ENCODE measurements at places on chromosomes 7 and 10.

GRCh38 chr10:44951576-44952226, 7.9 kb upstream of the RASSF4 start:
- DNase-seq, result no peak

GRCh38 chr7:91235211-91235832, 28.9 kb upstream of the FZD1 start:
- no peak for DNase-seq

DNA sequence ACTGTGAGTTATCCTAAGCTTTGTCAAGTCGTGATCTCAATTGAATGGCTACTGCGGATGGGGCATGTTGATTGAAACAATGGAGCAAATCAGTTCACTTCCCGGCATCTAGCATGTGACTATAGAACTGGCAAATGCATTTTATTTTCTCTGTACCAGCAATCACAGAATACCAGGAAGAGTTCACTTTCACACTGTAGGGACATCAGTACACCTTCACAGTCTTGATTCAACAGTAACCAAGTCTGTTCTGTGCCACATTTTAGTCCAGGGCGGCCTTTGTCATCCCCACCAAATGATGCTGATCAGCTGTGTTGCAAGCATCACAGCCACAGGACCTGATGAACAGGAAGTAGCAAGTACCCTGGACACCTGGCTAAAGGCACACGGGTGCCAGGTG, 32.1 kb upstream of the JAKMIP3 start:
- DNase-seq, result no peak

GRCh38 chr10:61248013-61248412, 205.2 kb downstream of the TMEM26 start:
- DNase-seq, result no peak

DNA sequence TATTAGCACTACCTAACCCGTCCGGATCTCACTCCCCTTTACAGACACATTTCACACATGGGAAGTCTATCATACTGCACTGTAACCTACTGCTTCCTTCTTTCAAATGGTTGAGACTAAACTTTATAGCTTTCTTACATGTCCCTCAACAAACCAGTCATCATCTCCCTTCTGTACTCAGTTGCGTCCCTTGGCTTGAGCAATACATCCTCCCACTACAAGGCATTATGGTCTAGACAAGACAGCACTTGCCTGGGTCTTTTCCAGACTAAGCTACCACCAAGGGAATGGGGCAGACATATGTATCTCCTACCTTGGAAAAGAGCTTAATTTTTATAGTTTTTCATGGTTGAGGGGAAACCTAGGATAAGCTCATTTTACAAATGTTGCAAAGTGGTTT, 575.2 kb downstream of the KCNMA1 start:
- DNase-seq, result no peak

DNA sequence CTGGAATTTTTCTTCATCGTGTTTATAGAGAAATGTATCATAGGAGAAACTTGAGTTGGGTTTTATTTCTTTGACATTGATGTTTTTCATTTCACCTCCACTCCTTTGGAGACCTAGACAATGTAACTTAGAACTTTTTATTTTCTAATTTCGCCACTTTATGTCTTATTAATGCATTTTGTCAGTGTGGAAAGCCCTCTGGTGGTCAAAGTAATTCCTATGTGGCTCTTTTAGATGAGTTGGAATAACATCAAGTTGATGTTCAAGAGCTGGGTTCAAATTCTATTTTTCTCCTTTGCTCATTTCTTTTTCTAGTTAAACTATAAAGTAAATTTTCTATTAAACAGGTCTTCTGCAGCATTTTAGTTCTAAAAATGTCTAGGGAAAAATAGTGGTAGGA, 478.6 kb downstream of the LRMDA start:
- no peak for DNase-seq

DNA sequence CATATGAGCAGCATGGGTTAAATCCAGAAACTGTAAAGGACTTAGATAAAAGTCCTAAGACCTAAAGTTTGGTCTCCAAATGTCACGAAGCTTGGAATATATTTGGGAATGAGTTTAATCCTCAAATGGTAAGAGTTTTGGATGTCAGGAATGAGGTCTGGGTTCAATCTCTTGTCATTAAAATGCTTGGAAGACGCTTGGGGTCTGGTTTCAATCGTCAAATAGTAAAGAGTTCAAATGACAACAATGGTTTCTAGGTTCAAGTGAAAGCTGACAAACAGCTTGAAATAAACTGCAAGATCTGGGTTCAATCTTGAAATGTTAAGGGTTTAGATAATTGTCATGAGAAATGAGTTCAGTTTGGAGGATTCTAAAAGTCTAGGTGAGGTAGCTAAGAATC, 385.5 kb upstream of the HPS1 start:
- DNase-seq, result no peak

GRCh38 chr7:69748530-69748929, 150.3 kb downstream of the AUTS2 start:
- no peak for DNase-seq

DNA sequence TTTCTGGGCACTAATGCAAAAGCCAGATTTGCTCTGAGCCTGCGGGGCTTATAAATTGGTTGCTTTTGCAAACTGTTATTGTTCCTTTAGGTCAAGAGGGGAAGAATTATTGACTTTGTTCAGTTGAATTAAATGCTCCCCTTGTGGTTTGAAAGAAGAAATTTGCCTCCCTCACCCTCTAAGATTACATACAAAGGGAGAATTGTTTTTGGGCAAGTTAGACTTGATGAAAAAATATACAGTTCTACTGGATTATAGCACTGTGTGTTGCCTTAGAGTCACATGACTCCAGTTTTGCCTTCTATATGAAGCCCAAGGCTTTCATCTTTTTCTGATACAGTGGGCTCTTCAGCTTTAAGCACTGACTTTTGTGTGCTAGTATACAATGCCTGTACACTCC, 1265.8 kb upstream of the LRRTM3 start:
- no peak for DNase-seq

- DNase-seq, result no peak
These were observed 6.1 kb upstream of the STAM start for GRCh38 chr10:17637869-17638268.

DNA sequence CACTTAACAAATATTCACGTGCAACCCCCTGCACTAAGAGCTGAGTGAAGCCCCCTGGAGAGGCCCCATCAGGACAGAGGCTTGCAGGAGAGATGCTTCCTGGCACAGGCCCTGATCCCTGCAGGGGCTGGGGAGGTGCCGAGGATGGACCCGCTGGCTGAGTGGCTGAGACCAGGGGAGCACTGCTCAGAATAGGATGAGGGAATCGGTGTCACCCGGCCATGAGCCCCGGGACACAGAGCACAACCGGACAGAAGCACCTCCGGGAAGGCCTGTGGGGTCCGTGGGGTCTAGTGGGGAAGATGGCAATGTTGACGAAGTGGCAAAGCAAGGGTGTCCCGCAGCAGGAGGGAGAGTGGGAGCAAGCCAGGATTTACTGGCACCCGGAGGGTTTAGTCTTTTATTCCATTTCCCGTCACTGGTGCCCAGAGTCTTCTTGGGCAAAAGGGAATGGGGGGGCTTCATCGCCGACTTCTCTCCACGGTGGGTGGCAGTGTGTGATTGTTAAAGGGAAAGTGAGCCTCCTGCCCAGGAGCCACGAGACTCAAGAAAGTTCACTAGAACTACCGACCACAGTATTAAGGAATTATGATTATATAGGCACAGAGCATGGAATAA, 140.7 kb downstream of the ADARB2 start:
- no peak for DNase-seq

DNA sequence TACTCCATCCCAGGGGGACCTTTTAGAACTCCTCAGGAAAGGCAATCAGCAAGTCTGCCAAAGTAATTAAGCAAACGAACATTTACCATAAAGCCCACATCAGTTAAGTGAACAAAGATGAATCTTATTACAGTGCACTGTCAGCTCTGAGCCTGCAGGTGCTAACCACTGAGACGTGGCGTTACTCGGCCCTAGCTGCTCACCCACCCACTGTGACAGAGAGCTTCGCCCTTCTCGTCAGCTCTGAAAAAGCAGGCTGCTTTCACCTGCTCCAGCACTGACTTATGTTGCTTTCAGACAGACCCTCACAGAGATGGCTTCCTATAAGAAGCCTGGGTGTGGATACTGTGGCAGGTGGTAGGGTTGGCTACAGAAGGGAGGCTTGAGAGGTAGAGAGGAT, 57.7 kb upstream of the KCNIP2 start:
- DNase-seq, result peak; percentile 13

DNA sequence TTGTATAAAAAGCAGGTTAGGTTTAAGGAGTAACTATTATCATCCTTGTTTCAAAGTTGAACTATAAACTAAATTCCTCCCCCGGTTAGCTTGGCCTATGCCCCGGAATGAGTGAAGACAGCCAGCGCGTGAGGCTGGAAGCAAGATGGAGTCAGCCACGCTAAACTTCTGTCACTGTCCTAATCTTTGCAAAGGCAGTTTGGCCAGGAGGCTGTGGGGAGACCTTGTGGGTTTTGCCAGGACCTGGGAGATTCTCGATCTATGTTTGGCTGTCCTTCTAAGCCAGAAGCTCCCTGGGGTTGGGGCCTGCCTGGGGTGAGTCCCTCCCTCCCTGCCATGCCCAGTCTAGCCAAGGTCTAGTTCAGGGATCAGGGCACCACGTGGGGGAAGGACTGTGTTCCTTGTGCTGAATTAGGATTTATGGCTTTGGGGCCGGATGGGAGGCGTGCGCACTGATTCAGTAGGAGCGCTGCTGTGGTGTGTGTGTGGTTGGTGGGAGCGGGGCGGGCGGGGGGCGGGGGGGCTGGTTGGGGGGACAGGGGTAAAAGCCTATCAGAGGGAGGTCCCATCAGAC, 871 bp upstream of the GTF2IRD1 start:
- no peak for DNase-seq

- DNase-seq, result peak; percentile 46
These were observed 47.7 kb upstream of the TRIM8 start for GRCh38 chr10:102596506-102596971.

DNA sequence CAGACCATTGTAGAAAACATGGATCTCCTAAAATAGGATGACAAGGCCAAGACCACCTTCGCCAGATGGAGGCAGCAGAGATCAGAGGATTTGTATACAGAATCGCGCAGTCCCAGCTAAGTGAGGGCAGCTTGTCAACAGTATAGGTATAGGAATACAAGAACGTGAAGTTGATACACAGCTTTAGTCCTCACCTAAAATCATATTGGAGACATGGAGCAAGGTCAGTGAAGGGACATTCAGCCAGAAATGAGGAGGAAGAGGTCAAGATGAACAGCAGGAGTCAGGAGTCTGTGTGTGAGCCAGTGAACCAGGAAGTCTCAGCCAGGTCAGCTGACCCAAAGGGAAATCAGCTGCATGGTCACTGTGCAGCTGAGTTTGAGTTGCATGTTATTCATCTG, 263.4 kb upstream of the PRKCQ start:
- no peak for DNase-seq

DNA sequence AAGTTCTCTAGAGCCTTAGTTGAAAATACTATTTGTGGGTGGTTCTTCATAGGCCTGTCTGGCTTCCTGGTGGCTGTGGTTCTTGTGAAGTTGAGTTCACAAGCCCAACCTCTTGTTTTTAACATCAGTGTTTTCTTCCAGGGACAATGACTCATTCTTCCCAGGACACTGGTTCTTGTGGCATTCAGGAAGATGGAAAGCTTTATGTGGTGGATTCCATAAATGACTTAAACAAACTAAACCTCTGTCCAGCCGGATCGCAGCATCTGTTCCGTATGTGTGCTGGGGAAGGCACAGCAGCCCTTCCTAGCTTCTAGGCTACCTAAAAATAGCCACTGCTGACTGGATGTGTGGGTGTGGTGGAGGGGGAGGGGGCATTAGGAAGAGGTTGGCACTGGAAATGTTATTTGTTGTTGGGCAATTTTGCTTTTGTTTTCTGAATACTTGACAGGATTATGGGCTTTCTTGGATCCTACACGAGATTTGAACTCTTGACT, 3.9 kb downstream of the LSMEM1 start:
- no peak for DNase-seq

GRCh38 chr7:2650451-2650850, 18.7 kb downstream of the TTYH3 start:
- no peak for DNase-seq

DNA sequence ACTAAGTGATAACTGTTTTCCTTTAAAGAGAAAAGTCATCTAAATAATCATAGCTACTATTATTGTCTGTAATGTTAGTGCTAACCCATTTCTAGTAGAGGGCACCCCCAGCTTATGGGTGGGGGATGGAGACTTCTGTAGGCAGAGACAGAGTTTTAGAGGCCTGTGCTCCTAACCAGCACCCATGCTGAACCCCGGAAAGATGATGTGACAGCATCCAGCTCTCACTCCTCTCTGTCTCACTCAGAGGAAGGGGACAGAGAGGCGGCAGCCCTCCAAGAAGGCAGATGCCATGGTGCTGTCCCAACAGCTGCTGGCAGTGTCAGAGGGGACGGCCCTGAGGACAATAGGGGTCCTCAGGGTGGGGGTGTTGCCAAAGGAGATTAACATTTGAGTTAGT, 74.4 kb upstream of the PRLHR start:
- DNase-seq, result no peak

DNA sequence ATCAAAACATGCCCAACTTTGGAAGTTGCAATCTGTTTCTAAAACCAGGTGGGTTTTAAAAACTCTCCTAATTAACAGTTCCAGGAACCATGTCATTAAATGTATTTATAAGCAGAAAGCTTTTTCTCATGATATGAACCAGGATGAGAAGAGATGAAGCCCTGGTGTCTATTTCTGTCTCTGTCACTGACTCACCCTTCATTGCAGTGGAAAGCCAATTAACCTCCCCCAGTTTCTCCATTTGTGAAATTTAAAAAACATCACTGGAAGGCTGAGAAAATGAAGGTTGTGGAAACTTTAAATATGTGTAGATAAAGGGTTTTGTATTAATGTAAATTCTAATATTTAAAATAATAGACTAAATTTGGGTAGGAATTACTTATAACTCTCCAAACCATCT, 1088.0 kb downstream of the SORCS1 start:
- no peak for DNase-seq

DNA sequence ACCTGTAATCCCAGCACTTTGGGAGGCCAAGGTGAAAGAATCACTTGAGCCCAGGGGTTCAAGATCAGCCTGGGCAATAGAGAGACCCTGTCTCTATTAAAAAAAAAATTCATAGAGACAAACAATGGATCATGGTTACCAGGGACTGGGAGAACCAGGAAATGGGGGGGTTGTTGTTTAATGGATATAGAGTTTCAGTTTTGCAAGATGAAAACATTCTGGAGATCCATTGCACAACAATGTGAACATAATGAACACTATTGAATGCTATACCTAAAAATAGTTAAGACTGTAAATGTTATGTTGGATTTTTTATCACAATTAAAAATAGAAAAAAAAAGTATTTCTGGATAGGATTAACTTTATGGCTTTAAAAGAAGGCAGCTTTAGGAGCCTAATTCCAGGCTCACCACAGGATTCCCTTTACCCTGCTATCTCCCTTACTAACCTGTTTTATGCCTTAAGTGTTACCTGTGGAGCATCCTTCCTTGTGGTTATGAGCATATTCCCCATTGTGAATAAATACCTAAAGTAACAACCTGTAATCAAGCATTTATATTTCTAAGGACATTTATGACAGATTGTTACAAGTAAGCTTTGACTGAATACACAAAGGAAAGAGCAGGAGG, 45.1 kb upstream of the SGCE start:
- no peak for DNase-seq

DNA sequence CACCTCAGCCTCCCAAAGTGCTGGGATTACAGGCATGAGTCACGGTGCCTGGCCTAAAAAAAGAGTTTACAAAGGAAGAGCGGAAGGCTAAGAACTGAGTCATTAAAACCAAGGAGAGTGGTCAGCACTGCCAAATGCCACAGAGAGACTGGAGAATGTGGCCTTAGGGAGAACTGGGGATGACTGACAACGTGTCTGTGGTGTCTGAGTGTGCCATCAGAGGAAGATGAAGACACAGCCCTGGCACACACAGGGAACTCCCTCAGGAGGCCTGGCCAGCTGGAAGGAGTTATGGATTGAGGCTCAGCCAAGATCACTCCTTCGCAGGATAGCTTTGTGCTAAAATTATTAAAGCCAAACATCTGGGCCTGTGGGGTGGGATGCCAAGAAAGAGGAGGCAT, 3.9 kb upstream of the INA start:
- no peak for DNase-seq

Data from NCI-H510A (cell line).